ENCODE measurements at places on chromosomes 3 and 15.

- H3K27me3 ChIP-seq, result peaks cover 3% of the 10 kb centered on the region
- no peaks in the 10 kb centered on the region for H3K36me3 ChIP-seq
- no peak overlapping the region for H3K27ac ChIP-seq
- no peak for DNase-seq
- no peak overlapping the region for H3K4me3 ChIP-seq
These were observed 179.1 kb downstream of the NSUN3 start for GRCh38 chr3:94241986-94242385.

GRCh38 chr3:60856257-60857046 lies 394.8 kb downstream of the FHIT start:
- peaks cover 9% of the 10 kb centered on the region for H3K4me1 ChIP-seq
- no peak overlapping the region for H3K27ac ChIP-seq
- no peaks in the 10 kb centered on the region for H3K36me3 ChIP-seq
- no peak for DNase-seq

DNA sequence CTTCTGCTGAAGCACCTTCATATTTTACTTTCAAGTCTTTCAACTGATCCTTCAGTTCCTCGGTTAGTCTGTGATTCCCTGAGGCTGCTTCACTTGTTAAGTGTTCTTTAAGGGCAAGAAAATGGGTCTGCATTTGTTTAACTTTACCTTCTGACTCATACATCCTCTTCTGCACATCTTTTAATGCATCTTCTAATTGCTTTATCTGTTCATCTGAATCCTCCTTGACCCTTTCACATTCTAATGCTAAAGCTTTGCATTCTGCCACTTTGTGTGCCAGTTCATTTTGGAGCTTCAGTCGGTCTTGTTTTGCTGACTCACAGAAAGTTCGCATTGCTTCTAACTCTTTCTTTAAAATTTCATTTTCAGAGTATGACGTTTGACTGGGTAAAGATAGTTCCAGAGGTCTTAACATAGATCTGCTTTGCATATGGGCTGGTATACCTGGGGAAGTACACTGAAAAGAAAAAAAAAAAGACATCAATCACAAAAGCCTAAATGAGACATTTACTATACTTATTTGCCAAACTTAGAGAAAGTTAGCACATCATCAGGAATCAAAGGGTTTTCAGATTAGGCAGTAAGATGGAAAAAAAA lies 94.3 kb downstream of the UACA start:
- no peak for DNase-seq
- H3K4me3 ChIP-seq, result no peak overlapping the region
- no peak overlapping the region for H3K27ac ChIP-seq
- H3K4me1 ChIP-seq, result peaks cover 6% of the 10 kb centered on the region
- H3K36me3 ChIP-seq, result no peaks in the 10 kb centered on the region

DNA sequence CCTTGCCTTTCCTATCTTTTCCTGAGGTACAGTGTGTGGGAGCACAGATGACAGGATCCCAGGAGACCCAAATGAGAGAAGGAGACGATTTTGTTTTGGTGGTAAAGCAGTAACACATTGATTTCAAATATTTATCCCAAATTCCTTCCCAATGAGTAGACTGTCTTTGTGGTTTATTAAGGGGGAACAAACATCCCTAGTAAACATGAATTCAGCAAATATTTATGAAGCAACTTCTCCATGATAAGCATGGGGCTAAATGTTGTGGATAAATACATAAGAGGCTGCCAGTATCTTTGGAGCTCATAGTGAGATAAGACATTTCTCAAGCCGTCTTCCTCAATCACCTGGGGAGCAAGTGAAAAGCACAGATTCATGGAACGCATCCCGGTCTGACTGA lies 460.8 kb upstream of the CFAP20DC start:
- no peaks in the 10 kb centered on the region for H3K27me3 ChIP-seq
- no peak for DNase-seq
- no peaks in the 10 kb centered on the region for H3K36me3 ChIP-seq
- no peak overlapping the region for H3K27ac ChIP-seq
- no peaks in the 10 kb centered on the region for H3K4me1 ChIP-seq
- no peak overlapping the region for H3K4me3 ChIP-seq

DNA sequence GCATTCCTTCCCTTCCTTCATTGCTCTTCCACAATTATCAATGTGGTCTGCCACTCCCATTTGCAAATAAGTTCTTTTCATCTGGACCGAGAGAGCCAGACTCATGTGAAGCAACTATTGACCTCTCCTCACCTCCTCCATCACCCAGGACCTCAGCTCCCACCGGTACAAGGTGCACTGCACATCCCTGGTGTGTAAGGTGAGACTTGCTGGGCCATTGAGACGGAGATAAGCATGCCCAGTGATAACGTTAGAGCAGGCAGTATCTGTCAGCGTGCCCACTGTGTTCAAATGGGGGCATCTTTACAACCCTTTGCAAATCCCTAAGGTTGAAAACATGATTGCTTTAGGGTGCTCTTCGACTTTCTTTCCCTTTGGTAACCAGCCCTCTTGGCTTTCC lies 154.8 kb downstream of the ADAMTS17 start:
- no peak for DNase-seq
- H3K4me3 ChIP-seq, result no peak overlapping the region
- no peak overlapping the region for H3K27ac ChIP-seq
- peaks cover 10% of the 10 kb centered on the region for H3K4me1 ChIP-seq

GRCh38 chr15:42139596-42139995 lies 16.8 kb downstream of the PLA2G4F start:
- peaks cover 5% of the 10 kb centered on the region for H3K27me3 ChIP-seq
- H3K4me3 ChIP-seq, result no peak overlapping the region

- no peaks in the 10 kb centered on the region for H3K36me3 ChIP-seq
- H3K4me3 ChIP-seq, result no peak overlapping the region
- peaks cover 23% of the 10 kb centered on the region for H3K4me1 ChIP-seq
- H3K27ac ChIP-seq, result no peak overlapping the region
- peaks cover 1% of the 10 kb centered on the region for H3K27me3 ChIP-seq
- no peak for DNase-seq
These were observed 62.9 kb downstream of the ZNF609 start for GRCh38 chr15:64523240-64523639.

DNA sequence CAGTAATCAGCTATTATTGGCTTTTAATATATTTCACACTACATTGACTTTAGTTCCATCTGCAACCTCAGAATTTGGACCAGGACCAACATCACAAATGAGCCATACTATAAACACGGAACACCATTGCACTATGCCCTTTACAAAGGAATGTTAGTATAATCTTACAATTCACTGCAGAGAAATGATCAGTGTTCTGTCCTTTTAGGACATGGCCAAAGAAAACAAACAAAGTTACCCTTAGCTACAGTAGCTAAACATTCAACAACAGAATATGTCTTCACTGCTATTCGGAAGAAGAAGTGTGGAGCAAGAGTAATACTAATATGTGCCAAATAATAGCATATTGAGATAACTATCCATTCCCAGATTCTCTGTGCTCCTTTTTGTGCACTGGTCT lies 90.4 kb downstream of the NAALADL2 start:
- H3K36me3 ChIP-seq, result no peaks in the 10 kb centered on the region
- H3K27me3 ChIP-seq, result no peaks in the 10 kb centered on the region
- no peak overlapping the region for H3K27ac ChIP-seq

GRCh38 chr3:194496217-194496919 lies 9.6 kb upstream of the ATP13A3 start:
- H3K36me3 ChIP-seq, result no peaks in the 10 kb centered on the region
- H3K4me1 ChIP-seq, result no peaks in the 10 kb centered on the region
- H3K27me3 ChIP-seq, result peaks cover 2% of the 10 kb centered on the region
- no peak overlapping the region for H3K4me3 ChIP-seq
- DNase-seq, result no peak

DNA sequence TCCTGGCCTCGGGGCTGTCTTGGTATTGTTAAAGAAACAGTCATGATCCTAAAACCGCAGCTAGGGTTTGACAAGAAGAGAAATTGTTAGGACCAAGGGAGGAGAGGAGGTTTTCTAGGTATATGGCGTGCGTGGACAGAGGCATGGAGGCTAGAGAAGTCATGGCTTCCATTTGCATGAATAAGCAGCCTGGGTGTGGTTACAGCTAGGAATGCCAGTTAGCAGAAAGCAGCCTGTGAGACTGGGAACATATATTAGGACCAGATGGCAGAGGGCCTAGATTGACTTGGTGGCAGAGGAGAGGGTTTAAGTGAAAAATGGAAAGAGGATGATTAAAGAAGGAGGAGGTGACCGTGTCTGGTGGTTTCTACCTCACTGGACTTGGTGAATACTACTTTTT lies 573.6 kb upstream of the ARRDC4 start:
- no peak overlapping the region for H3K4me3 ChIP-seq
- H3K4me1 ChIP-seq, result peaks cover 7% of the 10 kb centered on the region
- H3K36me3 ChIP-seq, result no peaks in the 10 kb centered on the region

- H3K4me3 ChIP-seq, result no peak overlapping the region
- H3K27me3 ChIP-seq, result peaks cover 2% of the 10 kb centered on the region
- no peaks in the 10 kb centered on the region for H3K4me1 ChIP-seq
These were observed 104.2 kb downstream of the IQCH start for GRCh38 chr15:67358812-67359211.

DNA sequence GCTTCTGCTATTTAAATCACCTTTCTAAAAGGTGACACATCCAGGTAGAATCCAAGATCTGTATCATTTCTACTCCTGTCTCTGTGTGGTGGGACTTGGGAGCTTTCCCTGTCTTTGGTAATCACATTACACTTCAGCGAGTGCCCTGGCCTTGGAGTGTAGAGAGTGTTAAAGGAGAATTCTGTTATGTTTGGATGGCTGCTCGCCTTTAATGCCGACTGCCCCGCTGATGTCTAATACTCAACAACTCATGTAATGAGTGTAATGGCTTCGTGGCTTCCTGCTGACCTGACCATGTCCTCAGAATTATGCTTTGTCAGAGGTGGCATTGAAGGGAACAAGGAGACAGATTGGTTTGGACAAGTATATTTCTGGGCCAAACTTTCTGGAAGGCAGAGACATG lies 66.3 kb upstream of the LRTM1 start:
- no peak for DNase-seq
- H3K4me1 ChIP-seq, result peaks cover 2% of the 10 kb centered on the region
- no peaks in the 10 kb centered on the region for H3K36me3 ChIP-seq
- H3K27ac ChIP-seq, result no peak overlapping the region

DNA sequence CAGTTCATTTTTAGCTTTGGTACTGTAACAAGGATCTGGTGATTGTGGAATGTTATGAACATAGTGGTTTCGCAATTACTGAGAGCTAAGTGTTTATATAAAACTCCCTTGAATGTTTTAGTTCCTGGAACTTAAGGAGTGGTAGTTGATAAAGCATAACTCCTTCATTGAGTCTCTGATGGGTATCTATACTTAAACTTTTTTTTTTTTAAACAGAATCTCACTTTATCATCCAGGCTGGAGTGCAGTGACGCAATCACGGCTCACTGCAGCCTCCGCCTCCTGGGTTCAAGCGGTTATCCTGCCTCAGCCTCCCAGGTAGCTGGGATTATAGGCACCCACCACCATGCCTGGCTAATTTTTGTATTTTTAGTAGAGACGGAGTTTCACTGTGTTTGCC lies 11.3 kb downstream of the PRKCI start:
- no peak overlapping the region for H3K27ac ChIP-seq
- H3K36me3 ChIP-seq, result peaks cover 5% of the 10 kb centered on the region
- no peaks in the 10 kb centered on the region for H3K4me1 ChIP-seq

GRCh38 chr3:112302881-112303763 lies 9.1 kb upstream of the SLC9C1 start:
- no peaks in the 10 kb centered on the region for H3K27me3 ChIP-seq
- no peaks in the 10 kb centered on the region for H3K4me1 ChIP-seq
- DNase-seq, result peak; percentile 8
- H3K4me3 ChIP-seq, result no peak overlapping the region
- no peaks in the 10 kb centered on the region for H3K36me3 ChIP-seq

DNA sequence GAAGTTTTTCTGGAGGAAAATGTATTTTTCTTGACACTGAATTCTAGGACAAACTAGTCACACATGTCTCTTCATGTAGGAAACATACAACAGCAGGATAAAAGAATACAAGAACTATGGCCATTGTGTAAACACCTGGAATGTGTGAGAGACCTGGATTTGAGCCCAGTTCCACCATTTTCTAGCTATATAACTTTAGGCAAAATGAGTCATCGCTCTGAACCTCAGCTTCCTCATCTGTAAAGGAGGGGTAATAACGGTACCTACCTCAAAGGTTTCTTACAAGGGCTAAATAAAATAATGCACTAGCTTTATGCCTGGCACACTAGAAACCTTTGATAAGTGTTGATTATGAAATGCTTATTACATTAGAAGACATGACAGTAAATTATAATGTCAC lies 57.8 kb downstream of the RIOX2 start:
- no peak for DNase-seq
- H3K27me3 ChIP-seq, result peaks cover 4% of the 10 kb centered on the region
- H3K4me3 ChIP-seq, result no peak overlapping the region
- no peak overlapping the region for H3K27ac ChIP-seq
- H3K4me1 ChIP-seq, result peaks cover 6% of the 10 kb centered on the region

DNA sequence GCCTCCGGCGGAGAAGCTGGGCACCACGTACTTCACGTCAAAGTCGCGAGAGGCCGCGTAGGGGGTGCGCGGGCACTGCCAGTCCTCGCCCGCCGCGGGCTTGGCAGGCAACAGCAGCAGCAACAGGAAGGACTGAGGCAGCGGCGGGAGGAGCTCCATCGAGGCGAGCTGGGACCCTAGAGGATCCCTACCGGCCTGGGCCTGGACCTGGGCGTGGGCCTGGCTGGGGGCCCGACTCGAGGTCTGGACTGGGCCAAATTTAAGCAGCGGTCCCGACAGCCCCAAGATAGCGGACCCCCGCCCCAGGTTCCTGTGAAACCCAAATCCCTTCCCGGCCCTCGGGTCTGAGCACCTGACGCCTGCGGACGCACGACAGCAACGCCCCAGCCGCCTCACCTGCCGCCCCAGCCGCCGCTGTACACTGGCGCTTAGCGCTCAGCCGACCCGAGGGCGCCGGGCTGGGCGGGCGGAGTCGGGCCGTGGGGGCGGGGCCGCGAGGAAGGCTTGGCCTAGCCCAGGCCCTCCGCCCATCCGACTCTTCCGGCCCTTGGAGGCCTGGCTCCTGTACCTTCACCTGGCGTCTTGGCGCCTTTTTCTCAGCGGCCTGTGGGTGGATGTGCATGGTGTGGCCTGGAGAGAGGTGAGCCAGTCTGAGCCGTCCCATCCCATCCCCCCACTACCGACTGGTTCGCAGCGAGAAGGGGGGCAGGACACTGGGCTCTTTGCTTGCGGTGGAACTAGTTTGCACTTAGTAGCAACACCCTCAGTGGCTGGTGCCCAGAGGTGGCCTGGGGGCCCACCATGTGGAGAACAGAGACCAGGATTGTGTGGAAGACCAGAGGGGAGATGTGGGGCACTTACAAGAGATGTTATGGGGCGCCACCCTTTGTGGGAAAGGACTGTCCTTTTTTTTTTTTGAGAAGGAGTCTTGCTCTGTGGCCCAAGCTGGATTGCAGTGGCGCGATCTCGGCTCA lies at the start of gene MST1R:
Gene MST1R, minus strand, starts transcription at position 423 of the 974 bp plus-strand sequence. Its CDS starts 264 bp downstream, at position 159.
- no peak within 1 kb of the TSS for H3K4me3 ChIP-seq
- H3K4me1 ChIP-seq, result peaks cover 4% of the 10 kb centered on the region
- peak; percentile 70 for DNase-seq
- H3K36me3 ChIP-seq, result no peaks in the 10 kb centered on the region

Measured in endothelial cell (in vitro differentiated cells).